ENCODE measurements at places on chromosomes 11 and 22.

DNA sequence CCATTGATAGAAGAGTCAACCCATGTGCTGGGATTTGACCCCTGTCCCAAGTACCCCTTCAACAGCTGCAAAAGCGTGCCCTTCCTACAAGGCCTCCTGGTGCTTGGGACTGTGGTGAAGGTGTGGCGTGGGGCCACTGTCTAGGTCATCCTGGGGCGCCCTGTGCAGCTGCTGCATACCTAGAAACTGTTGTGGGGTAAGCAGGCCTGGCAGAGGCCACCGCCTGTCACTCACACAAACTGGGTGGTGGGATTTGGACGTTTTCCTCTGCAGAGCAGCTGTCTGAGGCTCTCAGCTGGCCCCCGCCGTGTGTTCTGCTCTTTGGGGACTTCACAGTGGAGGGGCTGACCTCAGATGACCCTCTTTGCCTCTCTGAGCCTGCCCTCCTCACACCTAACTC, 69.7 kb downstream of the SCN3B start:
- DNase-seq: no peak

- no peak for DNase-seq
These were observed 3.7 kb downstream of the FAM180B start for GRCh38 chr11:47589977-47590861.

- no peak for DNase-seq
These were observed 159.9 kb downstream of the FBXO7 start for GRCh38 chr22:32634421-32634981.

DNA sequence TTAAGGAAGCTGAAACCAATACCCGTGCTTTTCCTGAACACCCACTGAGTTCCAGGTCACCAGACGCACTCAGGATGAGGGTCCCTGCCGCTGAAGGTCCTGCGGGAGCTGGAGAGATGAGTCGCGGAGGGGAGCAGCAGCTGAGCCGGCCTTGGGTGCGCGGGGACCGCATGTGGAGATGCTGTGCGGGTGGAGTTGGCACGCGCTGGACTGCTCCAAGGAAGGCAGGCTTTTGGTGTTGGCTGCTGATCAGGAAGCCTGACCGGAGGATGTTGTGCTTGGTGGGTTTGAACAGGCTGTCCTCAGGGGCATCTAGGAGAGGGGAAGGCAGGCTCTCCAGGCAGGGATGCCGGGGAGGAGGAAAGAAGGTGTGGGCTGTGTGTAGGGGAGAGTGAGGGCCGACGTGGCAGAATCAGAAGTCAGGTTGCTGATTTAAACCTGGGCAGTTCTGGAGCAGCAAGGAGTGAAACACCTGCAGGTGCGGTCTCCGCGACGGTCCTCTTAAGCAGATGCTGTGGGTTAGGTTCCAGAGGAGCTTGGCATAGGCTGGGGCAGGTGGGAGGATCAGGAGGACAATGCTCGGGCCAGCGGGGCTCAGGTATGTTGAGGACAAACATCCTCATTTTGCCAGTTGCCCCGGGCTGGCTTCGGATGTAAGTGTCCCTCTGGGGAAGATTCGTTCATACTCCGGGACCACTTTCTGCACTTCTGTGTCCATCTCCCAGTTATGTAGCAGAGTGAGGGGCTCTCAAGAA, 197.5 kb upstream of the B3GAT1 start:
- no peak for DNase-seq

- DNase-seq: no peak
These were observed 15.0 kb downstream of the LRRC32 start for GRCh38 chr11:76655501-76656049.

Measured in left cardiac atrium (tissue), 4 donors.